ENCODE measurements at places on chromosomes 2 and 18.

GRCh38 chr18:40366521-40366920 is 1588.5 kb upstream of the PIK3C3 start:
- no peak for DNase-seq

DNA sequence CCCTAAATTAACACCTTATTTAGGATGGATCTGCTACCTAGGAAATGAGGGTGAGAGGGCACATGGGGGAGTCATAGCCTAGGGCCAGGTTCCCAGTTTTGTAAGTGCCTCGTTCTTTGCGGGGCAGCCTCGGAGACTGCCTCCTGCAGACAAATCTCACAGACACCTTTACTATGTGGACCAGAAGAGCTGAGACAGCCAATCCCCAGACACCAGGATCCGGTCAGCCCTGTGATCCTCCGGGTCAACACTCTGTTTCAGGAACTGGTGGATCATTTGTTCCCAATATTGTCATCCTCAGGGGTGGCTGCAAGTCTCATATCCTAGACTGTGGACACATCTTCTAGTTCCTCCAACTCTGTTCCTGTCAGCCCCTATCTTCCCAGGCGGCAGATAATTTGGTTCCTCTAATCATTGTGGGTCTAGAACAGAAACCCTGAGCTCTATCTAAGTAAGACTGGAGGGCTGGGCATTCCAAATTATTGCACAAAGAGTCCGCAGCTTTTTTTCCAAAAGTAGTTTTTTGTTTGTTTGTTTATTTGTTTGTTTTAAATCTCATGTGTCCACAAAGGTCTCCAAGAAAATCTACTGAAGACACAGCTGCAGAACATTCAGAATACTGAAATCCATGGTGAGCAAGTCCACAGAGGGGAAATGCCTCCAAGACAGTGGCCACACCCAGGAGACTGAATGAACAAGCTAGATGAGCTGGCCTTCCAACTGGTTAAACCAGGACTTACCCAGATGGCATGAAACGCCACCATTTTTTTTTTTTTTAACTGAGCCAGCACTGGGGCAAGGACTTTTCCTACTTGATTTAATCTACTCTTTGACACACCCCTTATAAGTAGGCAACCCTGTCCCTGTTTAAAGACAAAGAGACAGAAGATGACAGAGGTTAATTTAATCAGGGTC is 6.2 kb upstream of the GDF7 start:
- DNase-seq: no peak

- no peak for DNase-seq
These were observed 15.1 kb upstream of the WDR33 start for GRCh38 chr2:127826047-127826446.

DNA sequence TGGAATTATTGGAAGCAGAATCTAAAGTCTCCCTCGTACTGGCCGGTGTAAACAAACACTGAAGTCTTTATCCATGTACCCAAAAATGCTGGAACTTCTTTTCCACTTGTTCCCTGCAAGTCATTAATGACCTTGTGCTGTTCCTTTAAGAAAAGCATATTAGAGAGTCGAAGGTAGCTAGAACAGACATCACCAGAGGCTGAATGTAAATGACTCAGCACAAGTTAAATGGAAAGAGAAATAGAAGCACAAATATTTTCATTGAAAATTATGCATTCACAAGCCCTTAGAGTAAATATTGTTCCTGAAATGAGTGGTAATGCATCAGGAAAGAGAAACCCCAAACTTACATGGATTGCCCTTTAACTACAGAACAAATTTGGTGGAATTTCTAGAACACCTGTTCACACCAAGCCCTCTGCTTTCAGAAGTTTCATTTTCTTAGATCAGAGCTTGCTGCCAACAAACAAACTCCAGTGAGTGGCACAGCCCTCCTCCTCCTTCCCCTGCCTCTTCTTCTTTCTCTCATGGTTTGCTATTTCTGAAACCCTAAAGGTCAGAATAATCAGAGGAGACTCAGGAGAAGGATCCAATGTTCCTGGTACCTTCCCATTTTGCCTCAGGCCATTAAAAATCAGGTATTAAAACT is 264.3 kb downstream of the TXNL1 start:
- DNase-seq: no peak

DNA sequence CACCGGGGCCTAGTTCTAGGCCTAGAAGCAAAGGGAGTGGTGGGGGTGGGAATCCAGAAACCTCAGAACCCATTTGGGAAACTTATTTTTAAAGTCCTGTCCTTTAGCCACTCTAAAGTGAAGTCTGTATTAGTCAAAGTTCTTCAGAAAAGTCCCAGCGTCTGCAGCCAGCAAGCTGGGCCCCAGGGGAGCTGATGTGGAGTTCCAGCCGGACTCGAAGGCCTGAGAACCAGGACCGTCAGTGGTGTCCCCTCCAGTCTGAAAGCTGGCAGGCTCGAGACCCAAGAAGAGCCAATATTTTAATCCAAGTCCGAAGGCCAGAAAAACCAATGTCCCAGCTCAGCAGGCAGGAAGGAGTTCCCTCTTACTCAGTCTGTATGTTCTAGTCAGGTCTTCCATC is 32.4 kb downstream of the ID2 start:
- no peak for DNase-seq

Data from NCI-H524 treated with DMSO at 0.1 percent for 48 hours (cell line).